Right renal cortex interstitium (tissue), 3 donors: ENCODE measurements at places on chromosomes 13 and 19. TPM values are rescaled to one million over a fixed set of nuclear protein-coding genes. Genes with fewer than 3 reads are reported as not detected.

The ZFR2 gene
- 2.0 TPM for polyA plus RNA-seq

The KANK2 gene
- 114 TPM for polyA plus RNA-seq

The KCNJ14 gene
- 0.55 TPM for polyA plus RNA-seq

The SIGLECL1 gene
- not detected for polyA plus RNA-seq

The SLC25A41 gene
- 0.26 TPM for polyA plus RNA-seq

The BORA gene
- polyA plus RNA-seq, result 10.5 TPM

- DNase-seq, result no peak
Observed at GRCh38 chr19:9848060-9848459, 12.9 kb downstream of the PIN1 start.

- DNase-seq, result no peak
Observed at GRCh38 chr19:1495799-1496713, 5.1 kb downstream of the REEP6 start.

- DNase-seq, result no peak
Observed at GRCh38 chr19:35228177-35228930, at the start of gene FAM187B. Gene FAM187B, minus strand, starts transcription at chr19:35228739. Its CDS starts 59 bp downstream, at chr19:35228680.

- DNase-seq, result no peak
Observed at GRCh38 chr19:17005000-17005399, 21.6 kb downstream of the CPAMD8 start.

GRCh38 chr19:30307191-30307974 lies 64.8 kb upstream of the ZNF536 start:
- no peak for DNase-seq

GRCh38 chr19:588741-589692 lies 664 bp upstream of the HCN2 start:
- DNase-seq, result no peak

DNA sequence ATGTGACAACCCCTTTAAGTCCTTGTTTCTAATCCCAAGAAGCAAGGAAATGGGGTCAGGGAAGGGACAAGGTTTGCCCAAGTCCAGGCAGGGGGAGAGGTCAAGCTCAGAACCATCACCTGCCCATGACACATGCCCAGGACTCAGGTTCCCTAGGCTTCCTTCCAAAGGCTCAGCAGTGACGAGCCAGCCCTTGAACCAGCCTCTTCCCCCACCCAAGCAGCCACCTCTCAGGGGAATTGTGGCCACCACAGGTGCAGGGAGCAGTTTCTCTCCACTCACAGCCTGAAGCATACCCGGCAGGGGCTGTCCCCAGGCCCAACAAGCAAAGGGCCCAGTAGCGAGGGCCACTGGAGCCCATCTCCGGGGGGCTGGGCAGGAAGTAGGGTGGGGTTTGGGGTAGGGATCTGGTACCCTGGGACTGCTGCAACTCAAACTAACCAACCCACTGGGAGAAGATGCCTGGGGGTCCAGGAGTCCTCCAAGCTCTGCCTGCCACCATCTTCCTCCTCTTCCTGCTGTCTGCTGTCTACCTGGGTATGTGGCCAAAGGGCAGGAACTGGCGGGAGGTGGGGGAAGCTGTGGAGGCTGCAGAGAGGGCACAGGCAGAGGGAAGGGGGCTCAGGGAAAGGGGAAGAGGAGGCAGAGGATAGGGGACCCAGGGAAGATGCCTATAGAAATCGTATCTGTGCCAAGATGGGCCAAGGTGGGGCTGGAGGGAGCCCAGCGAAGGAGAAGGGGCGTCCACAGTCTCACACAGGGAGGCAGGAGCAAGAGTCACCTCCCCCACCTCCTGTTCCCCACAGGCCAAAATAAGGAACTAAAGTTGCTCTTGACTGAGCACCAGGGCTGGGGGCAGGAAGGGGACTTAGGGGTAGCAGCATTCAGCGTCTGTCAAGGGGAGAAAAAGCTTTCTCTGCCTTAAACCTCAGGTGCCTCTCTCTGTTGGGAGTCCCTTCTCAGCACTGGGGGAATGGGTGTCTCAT lies at the start of gene CD79A:
Gene CD79A, plus strand, starts transcription at position 433 of the 986 bp plus-strand sequence. Its CDS starts 26 bp downstream, at position 459.
- no peak for DNase-seq

- DNase-seq, result no peak
Observed at GRCh38 chr19:54138489-54139256, 1.1 kb downstream of the CNOT3 start.

DNA sequence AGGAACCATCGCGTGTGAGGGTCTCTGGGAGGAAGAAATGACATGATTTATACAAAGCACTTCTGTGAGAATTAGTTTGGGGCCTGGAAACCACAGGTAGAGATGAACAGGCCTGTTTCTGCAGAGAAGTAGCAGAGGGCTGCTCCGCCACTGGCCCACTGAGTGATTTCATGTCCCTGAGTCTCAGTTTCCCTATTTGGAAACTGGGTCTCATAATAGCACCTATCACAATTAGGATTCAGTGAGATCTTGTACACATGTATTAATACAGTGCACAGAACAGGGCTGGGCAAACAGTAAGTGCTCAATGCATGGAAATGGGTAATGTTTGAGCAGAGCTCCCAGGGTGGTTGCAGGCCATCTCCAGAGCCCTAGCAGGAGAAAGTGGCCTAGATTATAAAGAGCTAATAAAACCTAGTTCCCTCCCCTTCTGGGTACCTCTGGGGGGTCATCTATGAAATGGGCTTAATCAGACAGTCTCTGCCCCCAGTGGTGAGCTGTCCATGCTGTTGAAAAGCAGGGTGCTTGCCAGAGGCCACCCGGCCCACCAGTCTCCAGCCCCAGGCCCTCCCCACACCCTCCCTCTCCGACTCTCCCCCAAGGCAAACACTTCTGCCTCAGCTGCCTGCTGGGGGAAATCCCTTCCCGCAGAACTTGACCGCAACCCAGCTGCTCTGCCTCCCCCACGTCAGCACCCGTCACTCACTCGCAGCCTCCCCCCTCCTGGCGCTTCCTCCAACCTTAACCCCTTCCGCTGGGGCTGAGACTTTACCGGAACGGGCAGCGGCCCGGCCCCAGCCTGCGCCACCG lies 4.5 kb downstream of the BCL3 start:
- peak; percentile 68 for DNase-seq

- DNase-seq, result no peak
Observed at GRCh38 chr13:50129706-50130122, 114.5 kb downstream of the KCNRG start.

DNA sequence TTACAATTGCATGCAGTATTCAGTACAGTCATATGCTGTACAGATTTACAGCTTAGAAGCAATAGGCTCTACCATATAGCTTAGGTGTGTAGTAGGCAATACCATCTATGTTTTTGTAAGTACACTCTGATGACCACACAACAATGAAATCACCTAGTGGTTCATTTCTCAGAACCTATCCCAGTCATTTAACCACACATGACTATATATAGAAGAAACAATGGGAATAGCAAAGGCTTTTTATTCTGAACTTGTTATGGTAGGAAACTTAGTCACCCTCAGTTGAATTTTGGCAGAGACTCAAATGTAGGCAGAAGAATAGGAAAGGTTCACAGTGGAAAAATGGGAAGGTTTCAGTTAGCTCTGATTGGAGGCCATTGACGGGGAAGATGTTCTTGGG lies 1075.1 kb upstream of the MIR17HG start:
- DNase-seq, result no peak

DNA sequence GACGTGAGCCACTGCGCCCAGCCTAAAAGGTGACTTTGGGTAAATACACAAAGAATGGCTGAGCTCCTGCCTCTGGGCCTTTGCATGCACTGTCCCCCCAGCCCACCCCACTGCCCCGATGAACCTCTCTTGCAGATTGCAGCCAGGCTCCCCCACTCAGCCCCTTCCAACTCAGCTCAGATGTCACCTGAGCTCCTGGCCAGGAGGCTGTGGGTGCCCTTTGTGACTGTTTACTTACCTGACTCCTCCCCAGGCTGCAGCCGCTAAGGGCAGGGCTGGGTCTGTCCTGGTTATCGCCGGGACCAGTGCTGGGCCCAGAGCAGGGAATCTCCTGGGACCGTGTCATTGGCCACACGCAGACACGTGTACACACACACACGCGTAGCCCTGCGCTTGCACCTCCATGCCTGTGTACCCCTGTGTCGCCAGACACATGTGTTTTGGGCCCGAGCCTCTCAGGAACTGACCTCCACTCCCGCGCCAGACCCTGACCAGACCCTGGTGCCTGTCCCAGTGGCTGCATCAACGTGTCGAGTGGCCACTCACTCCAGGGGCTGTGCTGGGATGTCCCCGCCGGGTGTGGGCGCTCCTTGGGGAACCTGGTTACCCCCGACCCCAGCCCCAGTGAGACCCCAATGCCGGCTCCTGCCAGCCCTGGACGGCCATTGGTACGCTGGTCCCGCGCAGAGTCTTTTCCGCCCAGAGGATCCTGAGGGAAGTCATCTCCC lies 18.7 kb downstream of the EFNA2 start:
- no peak for DNase-seq

GRCh38 chr13:50129081-50129705 lies 113.9 kb downstream of the KCNRG start:
- no peak for DNase-seq
